Esophagus squamous epithelium (tissue), 5 donors: ENCODE measurements at places on chromosomes 6 and 20.

GRCh38 chr6:13457577-13457976 lies 29.8 kb downstream of the GFOD1 start:
- no peak for DNase-seq

DNA sequence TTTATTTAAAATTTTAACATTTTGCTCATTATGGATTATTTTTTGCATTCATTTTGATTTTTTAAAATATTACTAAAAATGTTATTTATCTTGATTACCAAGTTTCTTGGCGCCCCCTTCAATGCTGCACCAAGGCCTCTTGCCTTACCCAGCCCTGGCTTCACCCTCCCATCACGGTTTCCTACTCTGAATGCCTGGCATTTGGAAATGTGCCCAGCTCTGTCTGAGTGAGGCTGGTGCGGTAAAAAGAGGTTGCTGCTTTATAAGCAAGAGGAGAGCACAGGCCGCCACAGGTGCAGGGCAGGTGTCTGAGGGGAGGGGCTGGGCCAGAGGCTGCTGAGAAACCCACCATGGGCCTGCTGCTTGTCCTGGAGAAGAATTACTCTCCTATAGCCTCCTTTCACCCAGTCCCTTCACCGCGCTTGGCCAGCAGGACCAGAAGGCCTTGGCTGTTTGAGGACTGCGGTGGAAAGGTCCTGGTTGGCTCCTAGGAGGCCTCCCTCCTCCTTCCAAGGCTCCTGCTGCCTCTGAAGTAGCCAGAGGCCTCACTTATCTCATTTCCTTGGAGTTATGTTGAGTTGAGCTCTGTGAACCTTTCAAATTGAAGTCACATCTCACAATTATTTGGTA lies 62.6 kb downstream of the BANF2 start:
- no peak for DNase-seq

GRCh38 chr6:10495029-10495428 lies 26.1 kb upstream of the GCNT2 start:
- DNase-seq = no peak

GRCh38 chr6:34472425-34472824 lies 6.5 kb downstream of the PACSIN1 start:
- no peak for DNase-seq

GRCh38 chr6:51303338-51303737 lies 484.7 kb downstream of the TFAP2B start:
- DNase-seq = no peak

- no peak for DNase-seq
Measured at GRCh38 chr6:163668061-163668426, 253.5 kb downstream of the QKI start.

GRCh38 chr6:122869437-122870024 lies 80.5 kb downstream of the SMPDL3A start:
- no peak for DNase-seq

- no peak for DNase-seq
Measured at GRCh38 chr6:166927240-166927934, 29.0 kb downstream of the RNASET2 start.
